ENCODE measurements at places on chromosomes 3 and 15.

DNA sequence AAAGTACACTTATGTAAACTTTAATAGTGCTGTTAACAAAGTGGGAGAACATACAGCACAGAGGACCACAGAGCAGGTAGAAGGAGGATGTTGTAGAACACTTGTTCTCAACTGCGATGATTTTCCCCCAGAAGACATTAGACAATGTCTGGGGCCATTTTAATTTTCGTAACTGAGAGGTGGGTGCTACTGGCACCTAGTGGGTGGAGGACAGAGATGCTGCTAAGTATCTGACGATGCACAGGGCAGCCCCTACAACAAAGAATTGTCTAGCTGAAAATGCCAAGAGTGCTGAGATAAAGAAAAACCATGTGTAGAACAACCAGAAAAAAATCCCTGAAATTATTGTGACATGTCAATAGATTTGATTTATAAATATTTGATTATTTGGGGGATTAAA is 5.0 kb upstream of the KBTBD8 start:
- no peak for DNase-seq

- DNase-seq: no peak
Observed at GRCh38 chr15:98981851-98982722, 25.5 kb downstream of the PGPEP1L start.

DNA sequence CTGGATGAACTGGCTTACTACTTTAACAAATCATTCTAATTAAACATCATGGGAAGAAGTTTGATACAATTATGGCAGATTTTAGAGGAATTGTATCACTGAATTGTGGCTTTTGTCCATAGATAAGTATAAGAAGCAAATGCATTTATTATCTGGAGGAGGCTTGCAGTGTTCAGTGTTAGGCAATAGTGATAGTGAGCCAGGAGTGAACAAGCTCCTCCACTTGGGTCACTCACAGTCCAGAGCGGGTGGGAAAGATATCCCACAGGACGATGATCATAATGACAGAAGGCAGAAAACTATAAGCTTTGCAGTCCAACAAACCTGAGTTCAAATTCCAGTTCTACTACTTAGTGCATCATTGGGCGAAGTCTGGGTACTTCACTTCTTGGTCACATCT is 64.0 kb upstream of the VILL start:
- no peak for DNase-seq

DNA sequence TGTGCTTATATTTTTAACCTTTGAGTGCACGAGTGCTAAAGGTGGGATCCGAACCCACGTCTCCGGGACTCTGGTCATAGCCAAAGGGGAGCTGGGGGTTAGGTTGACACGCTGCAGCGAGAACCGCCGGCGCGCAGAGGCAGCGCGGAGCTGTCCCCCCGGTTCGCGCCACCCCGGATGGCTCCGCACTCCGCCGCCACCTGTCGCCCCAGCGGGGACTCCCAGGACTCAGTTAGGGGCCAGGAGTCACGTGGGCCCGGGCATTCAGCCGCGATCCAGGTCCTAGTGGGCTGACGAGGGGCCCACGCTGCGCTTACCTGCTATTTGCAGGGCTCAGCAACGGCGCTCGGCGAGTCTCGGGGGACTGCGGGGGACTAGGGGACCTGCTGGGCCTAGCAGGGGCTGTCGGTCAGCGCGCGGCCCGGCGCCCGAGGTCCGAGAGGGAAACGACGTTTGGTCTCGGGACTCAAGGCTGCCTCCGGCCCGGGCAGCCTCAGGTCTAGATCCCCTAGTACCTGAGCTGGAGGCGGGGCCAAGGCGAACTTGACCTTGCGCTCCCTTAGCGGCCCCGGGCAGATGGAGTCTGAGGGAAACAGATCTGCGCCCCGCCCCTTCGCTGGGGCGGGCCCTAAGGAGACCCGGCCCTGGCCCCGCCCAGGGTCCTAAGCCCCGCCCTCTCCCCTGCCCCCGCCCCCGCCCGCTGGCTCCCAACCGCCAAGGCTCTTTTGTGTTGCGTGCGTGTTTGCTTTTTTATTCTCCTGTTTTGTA is at the start of gene NMNAT3:
NMNAT3 (minus strand) TSS at position 585 of the 768 bp plus-strand sequence. CDS start 50,248 bp downstream, outside the sequence.
- peak; percentile 92 for DNase-seq

- peak; percentile 77 for DNase-seq
Observed at GRCh38 chr3:66428733-66429132, 72.1 kb downstream of the LRIG1 start.

DNA sequence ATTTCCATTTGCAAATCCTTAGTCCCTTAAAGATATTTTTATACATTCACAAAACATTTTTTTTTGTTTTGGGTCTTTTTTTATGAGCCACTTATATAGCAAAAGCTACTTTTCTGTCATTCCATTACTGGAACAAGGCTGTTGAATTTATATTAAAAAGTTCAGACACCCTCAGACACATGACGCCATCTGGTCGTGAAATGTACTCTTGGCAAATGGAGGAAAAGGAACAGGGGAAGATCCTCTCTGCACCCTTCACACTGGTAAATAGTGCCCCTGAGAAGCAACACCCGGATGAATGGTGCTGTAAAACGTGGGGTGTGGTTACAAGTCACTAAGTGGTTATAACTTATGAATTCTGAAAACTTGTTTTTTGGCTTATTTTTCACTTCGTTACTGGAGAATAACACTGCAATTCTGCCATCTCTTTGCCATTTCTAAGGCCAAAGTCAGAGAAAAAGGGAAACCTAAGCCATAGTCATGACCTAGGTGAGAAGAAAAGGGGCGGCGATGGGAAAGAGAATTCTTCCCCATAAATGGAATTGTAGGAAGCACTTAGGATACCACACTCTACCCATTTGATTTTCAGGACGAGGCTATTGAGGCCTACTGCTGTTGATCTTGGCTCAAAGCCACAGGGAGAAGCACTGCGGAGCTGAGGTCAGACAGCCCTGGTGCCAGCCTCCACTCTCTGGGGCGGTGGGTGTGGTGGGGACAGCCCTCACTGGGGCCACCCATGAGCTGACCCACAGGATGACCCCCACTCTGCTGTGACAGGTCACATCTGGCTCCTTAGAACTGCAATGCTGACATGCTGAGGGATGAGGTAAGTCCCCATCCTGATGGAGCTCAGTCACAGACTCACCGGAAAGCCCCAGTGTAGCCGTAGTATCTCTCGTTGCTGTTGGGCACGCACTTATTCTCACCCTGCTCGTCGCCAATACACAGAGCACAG is 21.9 kb downstream of the LTF start:
- DNase-seq: no peak

DNA sequence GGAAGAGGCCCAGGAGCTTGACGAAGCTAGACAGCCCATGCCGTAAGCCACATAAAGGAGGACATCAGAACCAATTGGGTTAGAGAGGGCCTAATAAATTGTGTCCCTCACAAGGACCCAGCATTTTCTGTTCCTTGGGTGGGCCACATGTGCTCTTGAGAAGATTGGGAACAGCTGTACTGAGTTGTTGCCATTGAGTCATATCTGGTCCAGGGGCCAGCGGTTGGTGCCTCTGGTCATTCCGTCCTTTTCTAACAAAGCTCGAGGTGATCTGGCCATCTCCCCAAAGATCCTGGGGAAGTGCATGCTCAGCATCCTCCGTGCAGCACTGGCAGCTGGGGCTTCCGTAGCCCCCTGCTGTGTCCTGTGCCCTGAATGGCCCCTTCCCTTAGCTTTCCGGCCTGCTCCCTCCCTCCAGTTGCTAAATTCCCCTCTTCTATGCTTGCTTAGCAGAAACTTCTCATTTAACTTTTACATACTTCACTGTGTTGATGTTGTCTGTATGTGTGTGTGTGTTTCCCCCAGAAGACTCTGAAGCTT is 73.0 kb downstream of the EEFSEC start:
- no peak for DNase-seq

DNA sequence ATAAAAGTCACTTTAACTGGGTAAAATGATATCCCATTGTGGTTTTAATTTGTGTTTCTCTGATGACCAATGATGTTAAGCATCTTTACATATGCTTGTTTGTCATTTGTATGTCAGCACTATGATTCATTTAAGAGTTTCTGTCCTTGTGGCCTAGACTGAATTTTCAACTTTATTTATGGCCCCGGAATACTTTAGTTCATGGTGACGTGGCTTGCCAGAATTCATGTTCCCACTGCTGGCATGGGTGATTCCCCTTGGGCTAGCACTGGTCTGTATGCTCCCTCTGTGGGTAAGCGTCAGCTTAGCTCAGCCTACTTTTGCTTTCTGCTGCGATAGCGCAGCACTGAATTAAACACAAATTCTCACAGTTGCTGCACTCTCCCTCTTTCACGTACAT is 436.3 kb upstream of the SGO1 start:
- DNase-seq: no peak

GRCh38 chr15:80849308-80849707 is 70.1 kb downstream of the CEMIP start:
- DNase-seq: no peak

- no peak for DNase-seq
Observed at GRCh38 chr3:150653110-150653561, 50.0 kb downstream of the SELENOT start.

- no peak for DNase-seq
Observed at GRCh38 chr3:110069761-110070160, 732.4 kb upstream of the DPPA4 start.

- DNase-seq: no peak
Observed at GRCh38 chr3:20905210-20905805, 719.3 kb upstream of the SGO1 start.

- DNase-seq: peak; percentile 4
Observed at GRCh38 chr3:145219355-145220235, 941.4 kb downstream of the PLOD2 start.

DNA sequence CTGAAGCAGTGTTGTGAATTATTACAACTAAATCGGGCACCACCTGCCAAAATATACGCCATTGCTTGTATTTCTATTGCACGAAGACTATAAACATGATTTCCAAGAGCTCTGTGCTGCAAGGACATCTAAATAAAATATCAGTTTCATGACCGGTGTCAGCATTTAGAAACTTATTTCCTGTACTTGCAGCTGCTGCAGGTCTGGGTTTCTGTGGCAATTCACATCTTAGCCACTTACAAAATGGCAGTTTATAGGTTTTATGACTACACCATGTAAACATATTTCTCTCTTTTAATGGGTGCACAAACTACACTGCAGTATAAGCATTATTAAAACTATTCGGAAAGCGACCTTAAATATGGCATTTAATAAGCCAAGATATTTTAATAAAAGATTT is 359.4 kb downstream of the VPS13C start:
- DNase-seq: no peak

DNA sequence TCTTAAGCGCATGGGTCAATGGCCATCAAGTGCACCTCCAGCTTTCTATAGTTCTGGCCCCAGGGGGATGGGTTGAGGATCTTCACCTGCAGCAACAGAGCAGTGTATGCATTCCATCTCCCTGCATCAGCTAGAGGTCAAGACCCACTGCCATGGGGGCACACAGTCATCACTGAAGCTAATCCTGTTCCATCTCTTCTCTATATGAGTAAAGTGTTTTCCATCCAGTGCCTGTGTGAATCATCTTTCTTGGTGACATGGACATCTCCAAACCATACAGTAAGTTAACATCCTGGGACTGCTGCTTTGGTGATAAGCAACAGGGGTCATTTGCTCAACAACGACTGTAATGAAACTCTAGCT is 4.4 kb upstream of the ENTPD3 start:
- no peak for DNase-seq

DNA sequence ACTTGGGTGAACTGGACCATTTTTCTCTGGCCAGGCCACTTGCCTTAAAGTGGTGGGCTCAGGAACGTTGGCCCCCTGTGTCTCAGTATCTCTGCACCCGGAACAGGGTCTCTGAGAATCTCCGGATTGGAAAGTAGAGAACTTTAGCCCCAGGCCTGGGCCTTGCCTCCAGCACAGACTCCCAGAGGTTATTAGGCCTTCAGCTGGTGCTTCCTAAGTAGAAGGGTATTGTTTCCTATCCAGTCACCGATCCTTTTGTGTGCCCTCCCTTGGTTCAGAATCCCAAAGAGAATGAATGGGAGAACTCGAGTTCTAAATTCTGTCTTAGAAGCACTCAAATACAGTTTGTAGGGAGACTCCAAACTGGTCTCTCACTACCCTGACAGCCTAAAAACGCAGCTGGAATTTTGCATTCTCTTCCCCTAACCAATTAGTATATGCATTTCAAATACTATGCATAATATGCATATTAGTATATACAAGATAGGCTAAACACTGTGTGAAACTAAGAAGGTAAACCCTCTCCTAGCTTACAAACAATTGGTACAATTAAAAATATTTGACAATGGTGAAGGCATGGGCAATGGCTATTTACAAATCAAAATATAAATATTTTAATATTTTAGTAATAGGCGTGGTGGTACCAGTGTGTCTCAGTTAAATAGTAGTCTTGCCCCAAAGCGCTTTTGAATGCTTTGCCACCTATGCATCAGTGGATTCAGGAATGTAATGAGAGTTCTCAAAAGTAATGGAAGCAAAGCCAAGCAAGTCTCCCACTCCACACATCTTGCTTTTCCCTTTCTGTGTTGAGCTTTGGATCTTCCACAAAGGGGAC is 48.5 kb upstream of the SLC4A7 start:
- no peak for DNase-seq

DNA sequence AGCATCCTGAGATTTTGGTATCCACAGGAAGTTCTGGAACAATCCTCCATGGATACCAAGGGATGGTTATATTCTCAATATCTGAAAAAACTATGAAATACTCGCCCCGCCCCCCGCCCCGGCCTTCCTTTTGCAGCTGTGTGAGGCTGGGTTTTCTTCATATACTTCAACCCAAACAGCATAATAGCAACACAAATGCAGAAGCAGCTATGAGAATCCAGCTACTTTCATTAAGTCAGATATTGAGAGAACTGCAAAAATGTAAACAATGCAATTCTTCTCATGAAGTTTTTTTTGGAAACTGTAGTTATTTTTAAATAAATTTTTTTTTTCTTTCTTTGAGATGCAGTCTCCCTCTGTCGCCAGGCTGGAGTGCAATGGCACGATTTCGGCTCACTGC is 10.9 kb upstream of the IDH2 start:
- no peak for DNase-seq

DNA sequence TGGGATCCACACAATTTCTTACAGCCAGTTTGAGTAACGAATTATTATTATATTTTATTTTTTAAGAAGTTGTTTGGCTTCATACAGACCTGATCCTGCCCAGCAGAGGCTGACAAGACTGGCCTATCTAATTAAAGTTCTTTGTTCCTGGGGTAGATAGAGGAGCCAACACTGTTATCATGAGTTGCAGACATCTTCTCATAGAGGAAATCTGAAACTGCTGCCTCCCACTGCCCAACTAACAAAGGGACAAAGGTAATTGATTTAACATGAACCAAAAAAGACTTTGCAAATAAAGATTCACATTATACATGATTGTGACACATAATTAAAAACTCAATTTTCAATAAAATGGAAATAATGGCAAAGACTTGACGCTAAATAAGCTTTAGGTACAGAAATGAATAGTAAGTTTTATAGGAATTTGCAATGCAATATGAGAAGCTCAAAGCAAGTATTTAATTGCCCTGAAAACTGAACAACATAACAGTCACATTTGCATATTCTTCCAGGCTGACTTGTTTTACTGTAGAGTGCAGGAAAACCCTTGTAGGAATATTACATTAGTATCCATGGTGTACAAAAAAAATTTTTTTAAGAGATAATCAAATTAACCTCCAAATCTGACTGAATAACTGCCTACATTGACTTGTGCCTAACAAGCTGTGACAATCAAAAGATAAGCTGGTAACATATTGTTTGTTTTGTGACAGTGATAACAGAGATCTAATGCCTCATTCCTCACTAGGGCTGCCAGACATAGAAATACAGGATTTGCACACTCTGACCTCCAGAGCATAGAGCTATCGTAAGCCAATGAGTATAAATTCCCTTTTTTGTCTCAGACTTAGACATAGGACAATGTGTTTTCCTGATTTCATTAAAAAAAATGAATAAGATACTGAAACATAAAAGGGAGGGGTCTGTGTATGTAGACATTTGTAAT is 273.2 kb downstream of the MFSD1 start:
- DNase-seq: no peak

All from Ammon's horn (tissue), 1 donor.